Posterior vena cava (tissue), 2 donors: ENCODE measurements at places on chromosomes 5 and 9. TPM values are rescaled to one million over a fixed set of nuclear protein-coding genes. Genes with fewer than 3 reads are reported as not detected.
A peak's percentile ranks its signal among the peaks of the same experiment; 100 is the strongest.

DNA sequence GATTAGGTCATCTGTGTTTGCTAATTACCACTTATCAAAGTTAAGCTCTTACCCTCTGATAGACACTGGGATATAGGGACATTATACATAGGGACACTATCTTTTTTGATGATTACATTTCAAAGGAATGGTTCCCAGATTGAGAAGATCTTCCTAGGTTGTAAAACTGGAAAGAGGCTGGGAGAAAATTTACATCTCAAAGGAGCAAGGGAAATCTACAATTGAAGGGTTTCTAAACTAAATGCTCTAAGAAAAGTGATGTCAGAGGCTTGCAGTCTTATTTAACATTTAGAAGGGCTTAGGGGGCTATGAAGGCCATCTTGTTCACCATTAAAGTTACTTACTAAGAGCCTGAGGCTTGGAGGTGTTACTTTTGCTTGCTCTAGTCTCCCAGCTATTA is 242.8 kb downstream of the PRR16 start:
- DNase-seq, result no peak

- DNase-seq, result peak; percentile 87
These were observed 1.1 kb downstream of the HNRNPA0 start for GRCh38 chr5:137752905-137753690.

GRCh38 chr9:89768650-89769071 is 163.8 kb downstream of the GADD45G start:
- peak; percentile 58 for DNase-seq

- DNase-seq, result no peak
These were observed 118.7 kb downstream of the MED27 start for GRCh38 chr9:131960851-131961495.

GRCh38 chr9:110814159-110814558 is 145.6 kb downstream of the MUSK start:
- no peak for DNase-seq

DNA sequence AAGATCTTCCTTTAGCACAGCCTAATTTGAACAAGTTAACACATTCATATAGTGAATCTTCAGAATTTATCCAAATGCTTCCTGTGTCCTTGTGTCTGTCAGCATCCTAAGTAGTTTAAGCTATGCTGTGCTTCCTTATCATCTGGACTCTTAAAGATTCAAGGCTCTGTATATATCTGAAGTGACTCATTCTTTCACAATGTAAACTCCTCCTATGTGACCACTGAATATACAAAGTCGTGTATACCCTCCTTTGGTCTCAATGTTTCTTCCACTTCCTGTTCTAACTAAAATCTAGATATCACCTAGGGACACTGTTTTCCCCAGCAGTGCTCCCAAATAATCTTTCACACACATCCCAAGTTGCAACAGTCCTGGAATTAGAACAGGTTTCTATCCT is 935.7 kb upstream of the NUDT12 start:
- no peak for DNase-seq

GRCh38 chr9:134325096-134325812 is 1.0 kb upstream of the RXRA start:
- peak; percentile 85 for DNase-seq

DNA sequence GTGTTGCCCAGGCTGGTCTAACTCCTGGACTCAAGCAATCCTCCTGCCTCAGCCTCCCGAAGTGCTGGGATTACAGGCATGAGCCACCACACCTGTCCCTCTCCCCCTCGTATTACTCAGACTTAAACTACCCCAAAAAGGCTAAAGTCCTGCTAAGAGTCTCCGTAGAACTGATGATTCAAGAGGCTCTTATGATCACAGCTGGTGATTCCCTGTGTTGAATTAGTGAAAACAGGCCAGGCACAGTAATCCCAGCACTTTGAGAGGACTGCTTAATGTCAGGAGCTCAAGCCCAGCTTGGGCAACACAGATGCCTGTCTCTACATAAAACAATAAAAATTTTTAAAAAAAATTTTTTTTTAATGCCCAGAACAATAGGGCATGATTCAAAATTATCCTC is 9.2 kb downstream of the CDC26 start:
- no peak for DNase-seq

DNA sequence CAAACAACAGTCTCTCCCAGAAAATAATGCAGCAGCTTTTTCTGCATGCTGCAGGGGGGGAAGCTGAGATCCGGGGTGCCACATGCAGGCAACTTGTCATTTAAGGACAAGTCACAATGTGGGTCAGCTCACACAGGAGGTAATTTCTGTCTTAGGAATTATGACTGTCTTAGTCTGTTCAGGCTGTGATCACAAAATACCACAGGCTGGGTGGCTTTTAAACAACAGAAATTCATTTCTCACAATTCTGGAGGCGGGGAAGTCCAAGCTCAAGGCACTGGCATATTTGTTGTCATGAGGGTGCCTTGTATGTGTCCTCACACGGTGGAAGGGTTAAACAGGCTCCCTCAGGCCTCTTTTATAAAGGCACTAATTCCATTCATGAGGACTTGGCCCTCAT is 127.7 kb downstream of the DIRAS2 start:
- no peak for DNase-seq

GRCh38 chr5:143634689-143635088 is 177.3 kb upstream of the HMHB1 start:
- no peak for DNase-seq

BHMT2 gene
- total RNA-seq, result 24.5 TPM

ARID3C gene
- total RNA-seq, result not detected

ELOVL7 gene
- total RNA-seq, result 4.3 TPM

TMC1 gene
- total RNA-seq, result 0.69 TPM

ASS1 gene
- 106 TPM for total RNA-seq

LMNB1 gene
- total RNA-seq, result 5.7 TPM

LCNL1 gene
- total RNA-seq, result 2.4 TPM

IFNK gene
- total RNA-seq, result not detected

IL5 gene
- total RNA-seq, result not detected

PCDHGA9 gene
- total RNA-seq, result 7.2 TPM

RGS7BP gene
- 11.7 TPM for total RNA-seq
